ENCODE measurements at places on chromosomes 6 and 20.

- no peak for DNase-seq
Observed at GRCh38 chr20:1846341-1846740, 48.9 kb upstream of the SIRPA start.

DNA sequence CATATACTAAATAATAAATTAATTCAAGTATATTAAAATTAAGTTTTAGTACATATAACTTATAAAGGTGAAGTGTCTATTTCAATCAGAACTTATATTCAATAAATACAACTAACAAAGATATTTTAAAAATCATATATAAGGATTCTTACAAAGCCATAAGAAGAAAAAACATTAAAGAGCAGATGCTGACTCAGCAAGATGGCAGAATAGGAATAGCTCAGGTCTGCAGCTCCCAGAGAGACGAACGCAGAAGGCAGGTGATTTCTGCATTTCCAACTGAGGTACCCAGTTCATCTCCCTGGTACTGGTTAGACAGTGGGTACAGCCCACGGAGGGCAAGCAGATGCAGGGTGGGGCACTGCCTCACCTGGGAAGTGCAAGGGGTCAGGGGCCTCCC lies 811.1 kb downstream of the EYS start:
- DNase-seq: no peak

- no peak for DNase-seq
Observed at GRCh38 chr6:139832493-139833305, 458.3 kb upstream of the CITED2 start.

GRCh38 chr20:8860011-8860495 lies 208.8 kb upstream of the PLCB4 start:
- no peak for DNase-seq

GRCh38 chr20:62921119-62921687 lies 5.1 kb downstream of the DIDO1 start:
- peak; percentile 77 for DNase-seq

DNA sequence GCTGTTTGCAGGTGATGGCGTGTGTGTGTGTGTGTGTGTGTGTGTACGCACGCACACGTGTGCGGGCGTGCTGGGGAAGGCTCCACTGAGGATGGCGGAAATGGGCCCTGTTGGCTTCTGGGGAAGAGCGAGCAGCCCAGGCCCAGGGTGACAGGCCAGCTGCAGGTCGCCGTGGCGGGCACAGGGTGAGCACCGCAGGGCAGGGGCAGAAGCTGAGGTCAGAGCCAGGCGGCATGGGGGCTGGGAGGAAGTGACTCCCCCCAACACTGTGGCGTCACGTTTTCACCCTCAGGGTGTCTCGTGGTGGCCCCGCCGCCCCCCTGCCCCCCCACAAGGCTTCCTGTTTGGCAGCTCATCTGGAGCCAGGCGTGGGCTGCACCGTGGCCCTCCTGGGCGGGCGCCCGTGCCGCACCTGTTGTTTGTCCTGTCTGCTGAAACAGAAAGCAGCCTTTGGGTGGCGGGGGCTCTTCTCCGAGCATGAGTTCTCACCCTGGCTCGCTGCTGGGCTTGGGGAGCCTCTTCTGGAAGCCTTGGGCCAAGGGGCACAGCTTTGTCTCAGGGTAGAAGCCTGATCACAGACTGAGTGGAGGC lies 7.1 kb downstream of the RBM38 start:
- DNase-seq: no peak

GRCh38 chr6:160883560-160883959 lies 108.0 kb upstream of the MAP3K4 start:
- DNase-seq: no peak

DNA sequence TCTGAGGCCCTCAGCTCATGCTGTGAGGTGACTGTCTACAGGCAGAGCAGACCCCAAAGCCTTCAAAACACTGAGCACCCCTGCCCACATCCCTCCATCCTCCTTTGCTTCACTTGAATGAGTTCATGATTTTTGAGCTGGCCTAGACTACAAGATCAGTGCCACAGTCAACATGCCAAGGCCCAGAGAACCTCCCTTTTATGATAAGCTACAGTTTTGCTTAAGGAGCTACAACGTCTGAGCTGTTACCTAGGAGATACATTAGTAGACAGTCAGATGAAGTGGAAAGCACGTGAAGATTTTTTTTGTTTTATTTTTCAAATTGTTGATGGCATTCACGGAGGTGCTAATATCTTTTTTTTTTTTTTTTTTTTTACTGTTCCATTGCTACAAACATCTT lies 139.0 kb downstream of the SOBP start:
- no peak for DNase-seq

DNA sequence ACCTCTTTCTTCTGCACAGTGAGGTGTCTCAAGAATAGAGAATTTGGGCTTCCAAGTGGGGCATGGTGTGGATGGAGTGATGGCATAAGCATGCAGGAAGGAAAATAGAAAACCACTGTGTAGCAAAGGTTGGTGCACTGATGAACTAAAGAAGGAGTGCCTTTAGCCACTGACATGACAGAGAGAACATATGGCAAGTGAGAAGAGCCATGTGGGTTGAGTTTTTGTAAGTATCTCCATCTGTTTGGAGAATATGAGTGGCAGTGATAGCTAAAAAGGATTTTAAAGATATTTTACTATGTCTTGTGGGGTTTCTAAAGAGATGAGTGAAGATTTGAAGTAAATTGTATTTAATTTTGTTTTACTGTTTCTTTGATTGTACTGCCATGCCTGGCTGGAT lies 160.5 kb upstream of the GRIK2 start:
- no peak for DNase-seq

DNA sequence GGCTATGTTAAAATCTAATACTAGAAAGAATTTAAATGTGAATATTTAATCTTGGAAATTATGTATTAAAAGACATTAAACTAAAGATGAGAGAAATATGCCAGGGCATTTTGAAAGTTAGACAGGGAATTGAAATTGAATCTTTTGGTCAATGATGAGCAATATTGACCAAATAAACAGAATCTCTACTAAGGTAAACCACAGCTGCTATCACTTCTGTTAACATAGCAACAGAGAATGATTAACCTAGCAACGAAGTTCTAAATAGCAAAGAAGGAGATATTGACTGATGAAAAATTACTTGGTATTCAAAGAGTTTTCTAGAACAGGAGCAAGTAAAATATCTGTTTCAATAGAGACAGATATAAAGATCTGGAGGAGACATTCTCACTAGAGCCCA lies 45.2 kb upstream of the RSPO3 start:
- DNase-seq: no peak

- DNase-seq: no peak
Observed at GRCh38 chr6:152401978-152402377, 235.2 kb downstream of the SYNE1 start.

GRCh38 chr6:134937426-134937825 lies 12.5 kb downstream of the ALDH8A1 start:
- no peak for DNase-seq

Measured in erythroblast (primary cell).